ENCODE measurements at places on chromosomes 5 and 9. TPM values are rescaled to one million over a fixed set of nuclear protein-coding genes. Genes with fewer than 3 reads are reported as not detected.
A peak's percentile ranks its signal among the peaks of the same experiment; 100 is the strongest.

- H3K36me3 ChIP-seq, result no peaks in the 10 kb centered on the region
- H3K4me3 ChIP-seq, result no peak overlapping the region
- no peak overlapping the region for H3K27ac ChIP-seq
- no peaks in the 10 kb centered on the region for H3K27me3 ChIP-seq
- DNase-seq, result no peak
These were observed 14.8 kb downstream of the REEP5 start for GRCh38 chr5:112907166-112907631.

- H3K27ac ChIP-seq, result no peak overlapping the region
- peaks cover 4% of the 10 kb centered on the region for H3K4me1 ChIP-seq
- peaks cover 9% of the 10 kb centered on the region for H3K27me3 ChIP-seq
- no peak for DNase-seq
These were observed 36.8 kb downstream of the SLC22A5 start for GRCh38 chr5:132406144-132406783.

DNA sequence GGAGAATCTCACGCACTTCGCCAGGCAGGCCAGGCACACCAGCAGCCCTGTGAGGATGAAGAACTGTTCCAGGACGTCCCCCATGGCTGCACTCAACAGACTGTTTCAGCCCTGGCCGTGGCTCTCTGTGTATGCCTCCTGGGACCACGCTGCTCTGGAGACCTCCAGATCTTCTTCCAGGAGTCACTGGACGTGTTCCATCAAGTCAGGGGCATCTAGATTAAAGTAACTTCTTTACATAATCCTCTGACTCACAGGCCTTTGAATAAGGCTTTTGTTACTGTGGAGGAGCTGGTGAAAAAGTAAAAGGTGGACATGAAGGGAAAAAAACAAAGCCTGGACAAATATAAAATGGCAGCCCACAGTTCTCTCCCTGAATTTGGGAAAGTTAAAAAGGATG lies at the start of gene HSD17B3:
HSD17B3 (minus strand) TSS at position 156 of the 400 bp plus-strand sequence; CDS start at position 84, 72 bp downstream.
- H3K4me3 ChIP-seq, result no peak within 1 kb of the TSS
- H3K27ac ChIP-seq, result no peak within 1 kb of the TSS
- H3K36me3 ChIP-seq, result no peaks in the 10 kb centered on the region
- no peaks in the 10 kb centered on the region for H3K27me3 ChIP-seq

DNA sequence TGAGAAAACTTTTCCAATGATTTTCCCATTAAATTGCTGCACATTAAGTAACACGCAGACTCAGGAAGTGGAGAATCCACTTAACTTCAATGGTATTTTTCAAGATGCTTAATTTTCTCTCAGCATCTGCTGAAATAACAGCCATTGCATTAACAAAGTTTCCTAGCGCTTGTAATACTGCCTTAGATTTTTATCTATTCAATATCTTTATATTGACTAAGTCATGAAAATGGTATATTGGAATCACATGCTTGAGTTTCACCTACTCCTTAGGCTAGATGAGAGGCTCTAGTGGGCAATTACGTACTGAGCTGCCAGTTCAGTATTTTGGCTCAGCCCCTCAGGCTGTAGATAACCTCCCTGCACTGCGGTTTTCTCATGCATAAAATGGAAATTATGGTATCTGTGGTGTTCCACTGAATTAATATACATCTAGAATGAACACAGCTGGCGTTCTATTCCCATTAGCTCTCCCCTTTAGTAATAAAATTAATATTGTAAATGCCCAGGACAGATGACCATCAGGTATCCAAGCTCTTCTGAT lies 112.9 kb downstream of the MTX3 start:
- no peaks in the 10 kb centered on the region for H3K4me1 ChIP-seq
- no peaks in the 10 kb centered on the region for H3K27me3 ChIP-seq
- H3K36me3 ChIP-seq, result no peaks in the 10 kb centered on the region

DNA sequence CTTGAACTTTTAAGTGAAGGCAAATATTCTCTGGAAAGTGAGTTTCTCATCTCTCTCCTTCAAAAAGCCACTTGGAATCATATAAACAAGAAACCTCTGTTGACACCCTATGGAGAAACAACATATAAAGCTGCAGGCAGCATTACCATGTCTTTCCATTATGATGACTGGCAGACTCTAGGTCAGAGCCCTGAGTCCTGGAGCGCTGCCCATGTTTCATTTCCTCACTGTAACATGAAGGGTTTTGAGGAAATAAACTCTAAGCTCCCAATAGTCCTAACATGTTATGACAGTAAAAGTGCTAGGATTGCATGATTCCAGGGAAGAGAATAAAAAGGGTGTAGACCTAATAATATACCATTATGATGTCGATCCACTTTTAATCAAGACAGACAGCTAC lies 220.6 kb downstream of the CTNND2 start:
- no peak overlapping the region for H3K4me3 ChIP-seq
- DNase-seq, result no peak
- H3K27me3 ChIP-seq, result no peaks in the 10 kb centered on the region
- H3K36me3 ChIP-seq, result no peaks in the 10 kb centered on the region
- H3K4me1 ChIP-seq, result peaks cover 4% of the 10 kb centered on the region

GRCh38 chr9:71115448-71115975 lies 5.9 kb downstream of the TRPM3 start:
- H3K4me1 ChIP-seq, result peaks cover 76% of the 10 kb centered on the region
- H3K27me3 ChIP-seq, result no peaks in the 10 kb centered on the region
- no peak overlapping the region for H3K4me3 ChIP-seq
- no peak for DNase-seq

- H3K27ac ChIP-seq, result no peak overlapping the region
- no peak overlapping the region for H3K4me3 ChIP-seq
- peaks cover 8% of the 10 kb centered on the region for H3K4me1 ChIP-seq
- H3K36me3 ChIP-seq, result no peaks in the 10 kb centered on the region
- DNase-seq, result no peak
- H3K27me3 ChIP-seq, result no peaks in the 10 kb centered on the region
These were observed 898 bp downstream of the CDH10 start for GRCh38 chr5:24643880-24644279.

DNA sequence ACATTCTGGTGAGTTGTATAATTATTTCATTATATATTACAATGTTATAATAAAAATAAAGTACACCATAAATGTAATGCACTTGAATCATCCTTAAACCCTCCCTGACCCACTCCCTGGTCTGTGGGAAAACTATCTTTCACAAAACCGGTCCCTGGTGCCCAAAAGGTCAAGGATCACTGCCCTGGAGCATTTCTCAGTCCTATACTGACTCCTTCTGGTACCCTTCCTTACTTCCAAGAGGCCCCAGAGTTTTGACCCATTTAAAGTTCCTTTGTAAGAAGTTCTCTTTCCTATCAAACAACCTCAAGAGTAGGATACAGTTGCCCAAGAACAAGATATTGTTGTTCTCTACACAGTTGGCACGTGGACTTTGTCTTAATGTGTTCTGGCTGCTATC lies 88.9 kb upstream of the TRPM3 start:
- H3K4me3 ChIP-seq, result no peak overlapping the region
- DNase-seq, result peak; percentile 25
- peaks cover 2% of the 10 kb centered on the region for H3K4me1 ChIP-seq
- H3K27ac ChIP-seq, result no peak overlapping the region

DNA sequence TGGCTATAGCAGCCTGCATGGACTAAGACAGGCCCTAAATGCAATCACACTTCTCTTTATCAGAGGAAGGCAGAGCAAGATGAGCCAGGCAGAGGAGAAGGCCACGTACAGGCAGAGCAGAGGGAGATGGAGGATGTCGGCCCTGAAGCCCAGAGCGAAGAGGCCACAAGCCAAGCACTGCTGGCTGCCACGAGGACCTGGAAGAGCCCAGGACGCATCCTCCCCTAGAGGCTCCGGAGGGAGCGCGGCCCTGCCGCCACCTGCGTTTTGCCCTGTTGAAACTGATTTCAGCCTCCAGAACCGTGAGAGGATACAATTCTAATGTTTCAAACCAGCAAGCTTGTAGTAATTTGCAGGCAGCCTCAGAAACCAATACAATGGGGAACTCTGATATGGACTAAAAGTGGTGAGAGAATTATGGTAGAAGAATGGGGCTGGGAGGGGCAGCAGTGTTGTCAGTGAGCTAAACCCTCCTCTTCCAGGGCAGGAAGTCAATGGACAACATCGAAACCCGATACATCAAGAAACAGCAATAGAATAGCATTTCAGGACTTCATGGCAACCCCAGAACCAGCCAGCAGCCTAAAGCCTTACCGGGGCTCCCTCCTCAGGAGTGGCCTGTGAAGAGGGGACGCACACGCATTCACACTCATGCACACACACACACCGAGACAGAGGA lies 32.6 kb downstream of the ADAMTS2 start:
- H3K27ac ChIP-seq, result no peak overlapping the region
- H3K4me3 ChIP-seq, result no peak overlapping the region
- H3K27me3 ChIP-seq, result no peaks in the 10 kb centered on the region
- DNase-seq, result no peak

DNA sequence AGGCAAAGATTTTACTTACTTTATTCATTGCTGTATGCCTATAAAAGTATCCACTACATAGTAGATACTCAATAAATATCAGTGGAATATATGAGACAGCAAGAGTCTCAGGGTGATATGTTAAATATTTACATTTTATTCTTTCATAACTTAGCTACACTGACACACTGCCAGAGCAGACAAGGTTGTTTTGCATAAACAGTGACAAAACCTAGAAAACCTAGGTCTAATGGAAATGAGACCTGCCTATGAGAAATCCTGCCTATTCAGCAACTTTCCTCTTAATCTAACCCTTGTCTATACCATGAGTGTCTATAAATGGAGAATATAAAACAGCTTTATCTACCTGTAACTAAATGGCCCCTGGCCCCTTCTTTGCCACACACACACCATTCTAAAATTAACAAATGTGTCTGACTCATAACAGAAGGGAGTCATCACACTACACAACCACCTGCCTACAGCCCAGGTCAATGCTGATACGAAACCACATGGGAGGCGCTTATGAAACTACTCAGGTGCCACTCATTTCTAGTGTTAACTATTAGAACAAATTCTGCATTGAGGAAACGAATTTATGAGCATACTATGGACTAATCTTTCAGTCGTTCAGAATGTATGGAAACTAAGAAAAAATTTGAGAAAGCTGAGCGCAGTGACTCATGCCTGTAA lies 60.3 kb downstream of the UBAP2 start:
- no peak for DNase-seq
- no peak overlapping the region for H3K27ac ChIP-seq
- no peak overlapping the region for H3K4me3 ChIP-seq
- H3K27me3 ChIP-seq, result no peaks in the 10 kb centered on the region
- H3K36me3 ChIP-seq, result peaks cover 4% of the 10 kb centered on the region
- no peaks in the 10 kb centered on the region for H3K4me1 ChIP-seq

- no peaks in the 10 kb centered on the region for H3K36me3 ChIP-seq
- no peak overlapping the region for H3K4me3 ChIP-seq
- no peak overlapping the region for H3K27ac ChIP-seq
- no peaks in the 10 kb centered on the region for H3K4me1 ChIP-seq
These were observed 7.8 kb downstream of the HIGD2A start for GRCh38 chr5:176396330-176396729.

- DNase-seq, result no peak
- no peak overlapping the region for H3K27ac ChIP-seq
- H3K36me3 ChIP-seq, result no peaks in the 10 kb centered on the region
- H3K4me3 ChIP-seq, result no peak overlapping the region
- no peaks in the 10 kb centered on the region for H3K27me3 ChIP-seq
- H3K4me1 ChIP-seq, result no peaks in the 10 kb centered on the region
These were observed 43.4 kb upstream of the PAM start for GRCh38 chr5:102711525-102712385.

DNA sequence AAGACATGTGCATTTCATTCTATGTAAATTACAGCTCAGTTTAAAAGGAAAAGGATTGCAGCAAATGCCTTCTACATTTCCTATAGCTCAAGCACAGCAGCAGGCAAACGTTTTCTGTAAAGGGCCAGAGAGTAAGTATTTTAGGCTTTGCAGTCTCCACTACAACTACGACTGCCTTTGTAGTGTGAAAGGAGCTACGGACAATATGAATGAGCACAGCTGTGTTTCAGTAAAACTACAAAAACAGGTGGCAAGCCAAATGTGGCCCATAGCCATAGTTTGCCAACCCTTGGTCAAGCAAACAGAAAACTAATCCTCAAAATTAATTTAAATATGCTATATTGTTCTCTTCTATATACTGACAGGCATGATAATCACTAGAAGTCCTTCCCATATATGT lies 7.2 kb downstream of the PTBP3 start:
- peak overlapping the region; percentile 83 for H3K27ac ChIP-seq
- H3K36me3 ChIP-seq, result no peaks in the 10 kb centered on the region
- H3K4me3 ChIP-seq, result no peak overlapping the region
- DNase-seq, result peak; percentile 31
- no peaks in the 10 kb centered on the region for H3K27me3 ChIP-seq

GRCh38 chr5:179852993-179853547 lies 5.5 kb downstream of the MRNIP start:
- H3K4me1 ChIP-seq, result no peaks in the 10 kb centered on the region
- H3K4me3 ChIP-seq, result no peak overlapping the region
- H3K36me3 ChIP-seq, result peaks cover 5% of the 10 kb centered on the region

DNA sequence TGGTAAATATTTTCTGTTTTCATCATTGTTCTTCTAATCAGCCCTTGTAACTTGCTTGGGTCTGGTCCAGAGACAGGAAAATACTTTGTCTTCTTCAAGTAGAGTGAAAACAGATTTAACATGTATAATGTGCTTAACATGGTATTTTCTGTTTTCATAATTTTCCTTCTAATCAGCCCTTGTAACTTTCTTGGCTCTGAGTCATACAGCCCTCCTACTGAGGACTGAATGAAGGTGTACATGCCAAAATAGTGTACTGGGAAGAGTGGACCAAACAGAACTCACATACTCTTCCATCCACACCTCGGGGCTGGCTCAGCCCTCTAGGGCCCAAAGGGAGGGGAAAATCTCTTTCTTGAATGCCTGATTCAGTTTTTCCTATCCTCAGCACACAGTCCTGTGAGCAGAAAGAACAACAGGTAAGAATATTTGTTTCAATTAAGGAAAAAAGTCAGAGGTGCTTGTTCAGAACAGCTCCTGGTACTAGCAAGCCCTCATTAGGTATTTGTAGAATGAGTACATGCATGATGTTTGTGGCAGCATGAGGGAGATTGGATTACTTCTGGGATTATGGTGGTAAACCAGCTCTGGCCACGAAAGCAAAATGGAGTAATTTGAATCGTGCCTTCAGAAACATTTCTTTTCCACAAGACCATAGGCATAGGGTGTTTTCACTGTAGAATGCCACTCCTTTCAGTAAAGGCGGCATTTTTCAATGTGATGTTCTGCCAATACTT lies 24.2 kb upstream of the MACIR start:
- DNase-seq, result no peak
- no peaks in the 10 kb centered on the region for H3K4me1 ChIP-seq
- H3K4me3 ChIP-seq, result no peak overlapping the region
- no peak overlapping the region for H3K27ac ChIP-seq

GRCh38 chr9:2722715-2723114 lies 5.4 kb downstream of the KCNV2 start:
- H3K4me3 ChIP-seq, result no peak overlapping the region
- no peaks in the 10 kb centered on the region for H3K27me3 ChIP-seq
- no peak for DNase-seq
- no peaks in the 10 kb centered on the region for H3K36me3 ChIP-seq
- no peak overlapping the region for H3K27ac ChIP-seq
- H3K4me1 ChIP-seq, result no peaks in the 10 kb centered on the region

GRCh38 chr5:171610686-171611085 lies 174.9 kb upstream of the SMIM23 start:
- no peaks in the 10 kb centered on the region for H3K36me3 ChIP-seq
- no peak overlapping the region for H3K4me3 ChIP-seq
- DNase-seq, result no peak
- H3K4me1 ChIP-seq, result peaks cover 4% of the 10 kb centered on the region

The ST8SIA4 gene
- total RNA-seq, result 0.71 TPM

The FGFR4 gene
- total RNA-seq, result 8.2 TPM

The NAIP gene
- total RNA-seq, result 7.7 TPM

The FAM153A gene
- total RNA-seq, result not detected

The OSTF1 gene
- 1.3 TPM for total RNA-seq

The BTNL3 gene
- total RNA-seq, result 0.34 TPM

The PCDHB13 gene
- 3.0 TPM for total RNA-seq

The BAAT gene
- 0.09 TPM for total RNA-seq

The PLPPR1 gene
- 3.2 TPM for total RNA-seq

The LCN15 gene
- total RNA-seq, result not detected

Data from neural progenitor cell (in vitro differentiated cells).